ENCODE measurements at places on chromosomes 2 and 18. TPM values are rescaled to one million over a fixed set of nuclear protein-coding genes. Genes with fewer than 3 reads are reported as not detected.

DNA sequence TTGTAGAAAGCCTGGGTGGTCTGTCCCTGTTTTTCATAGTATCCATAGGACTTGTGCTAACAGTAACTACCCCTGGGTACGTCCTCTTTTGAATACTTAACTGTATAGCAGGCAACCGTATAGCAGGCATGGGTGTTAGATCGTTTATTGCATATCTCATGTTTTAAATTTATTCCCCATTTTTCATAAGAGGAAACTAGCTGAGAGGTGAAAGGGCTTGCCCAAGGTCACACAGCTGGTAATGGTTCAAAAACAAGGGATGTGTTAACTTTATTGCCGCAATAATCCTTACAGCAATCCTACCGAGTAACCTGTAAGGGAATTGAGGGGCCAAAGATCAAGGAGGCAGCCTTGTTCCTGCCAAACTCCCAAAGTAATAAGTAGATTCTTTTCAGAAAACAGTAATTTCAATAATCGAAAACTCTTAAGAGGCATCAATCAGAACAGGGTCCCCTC, 990 bp upstream of the MGAT4A start:
- peak overlapping the region; percentile 69 for H3K4me3 ChIP-seq
- peak overlapping the region; percentile 91 for H3K27ac ChIP-seq
- no peaks in the 10 kb centered on the region for H3K27me3 ChIP-seq
- peaks cover 33% of the 10 kb centered on the region for H3K4me1 ChIP-seq
- no peaks in the 10 kb centered on the region for H3K36me3 ChIP-seq

GRCh38 chr2:209501579-209501978, 77.7 kb downstream of the MAP2 start:
- no peaks in the 10 kb centered on the region for H3K27me3 ChIP-seq
- no peak for DNase-seq
- no peaks in the 10 kb centered on the region for H3K36me3 ChIP-seq
- H3K27ac ChIP-seq, result no peak overlapping the region

GRCh38 chr2:239275847-239276831, 124.7 kb downstream of the HDAC4 start:
- no peak overlapping the region for H3K4me3 ChIP-seq
- H3K27me3 ChIP-seq, result no peaks in the 10 kb centered on the region
- peak overlapping the region; percentile 51 for H3K27ac ChIP-seq
- H3K36me3 ChIP-seq, result no peaks in the 10 kb centered on the region
- H3K4me1 ChIP-seq, result peaks cover 21% of the 10 kb centered on the region
- DNase-seq, result peak; percentile 67

- DNase-seq, result no peak
- H3K27ac ChIP-seq, result no peak overlapping the region
- H3K36me3 ChIP-seq, result no peaks in the 10 kb centered on the region
- H3K4me1 ChIP-seq, result no peaks in the 10 kb centered on the region
These were observed 166.9 kb downstream of the ZNF516 start for GRCh38 chr18:76328140-76328539.

DNA sequence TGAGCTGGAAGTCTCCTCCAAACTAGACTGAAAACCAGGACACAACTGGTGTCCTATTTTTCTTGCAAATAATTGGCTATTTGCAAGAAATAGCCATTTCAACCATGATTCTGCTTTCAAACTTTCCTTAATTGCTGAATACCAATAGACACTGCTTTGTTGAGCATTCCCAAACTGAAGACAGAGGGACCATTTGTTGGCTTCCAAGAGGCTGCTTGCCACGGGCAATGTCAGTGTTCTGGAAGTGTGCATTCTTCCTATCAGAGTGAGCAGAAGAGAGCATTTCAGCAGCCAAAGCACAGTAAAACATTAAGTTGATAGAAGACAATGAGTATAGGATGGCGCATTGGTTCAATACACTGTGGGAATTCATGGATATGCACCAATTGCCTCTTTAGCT, 360.5 kb upstream of the RGPD4 start:
- H3K4me1 ChIP-seq, result no peaks in the 10 kb centered on the region
- H3K27ac ChIP-seq, result no peak overlapping the region
- no peak overlapping the region for H3K4me3 ChIP-seq
- H3K27me3 ChIP-seq, result no peaks in the 10 kb centered on the region

GRCh38 chr18:21064347-21064746, 47.3 kb downstream of the ROCK1 start:
- H3K4me1 ChIP-seq, result no peaks in the 10 kb centered on the region
- H3K27ac ChIP-seq, result no peak overlapping the region
- no peaks in the 10 kb centered on the region for H3K27me3 ChIP-seq
- no peak overlapping the region for H3K4me3 ChIP-seq

DNA sequence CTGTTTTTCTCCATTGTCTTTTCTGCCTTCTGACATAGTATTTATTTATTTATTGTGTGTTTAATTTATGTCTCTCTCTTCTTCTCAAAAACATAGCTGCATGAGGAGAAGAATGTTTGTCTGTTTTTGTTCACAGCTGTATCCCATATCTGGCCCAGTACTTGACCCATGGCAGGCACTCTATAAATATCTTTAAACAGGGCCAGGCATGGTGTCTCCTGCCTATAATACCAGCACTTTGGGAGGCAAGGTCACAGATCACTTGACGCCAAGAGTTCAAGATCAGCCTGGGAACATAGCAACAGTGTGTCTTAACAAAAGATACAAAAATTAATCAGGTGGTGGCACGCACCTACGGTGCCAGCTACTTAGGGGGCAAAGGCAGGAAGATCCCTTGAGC, 361.3 kb upstream of the KLHL29 start:
- no peaks in the 10 kb centered on the region for H3K27me3 ChIP-seq
- no peaks in the 10 kb centered on the region for H3K4me1 ChIP-seq
- DNase-seq, result no peak
- no peaks in the 10 kb centered on the region for H3K36me3 ChIP-seq

DNA sequence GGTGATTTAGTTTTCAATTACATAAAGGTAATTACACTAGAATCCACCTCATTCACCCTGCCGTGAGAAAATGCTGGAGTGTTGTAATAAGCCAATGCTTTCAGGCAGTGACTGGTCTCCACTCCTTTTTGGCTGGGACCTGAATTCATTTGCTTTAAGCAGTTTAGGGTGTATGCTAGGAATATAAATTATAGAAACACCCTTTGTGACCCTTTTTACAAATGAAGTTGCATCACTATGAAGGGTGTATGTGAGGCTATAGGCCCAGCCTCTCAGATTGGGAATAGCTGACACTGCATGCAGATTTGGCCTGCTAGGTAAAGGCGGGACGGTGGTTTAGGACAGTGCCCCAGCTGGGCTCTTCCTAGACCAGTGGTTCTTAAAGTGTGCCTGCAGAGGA, 50.8 kb upstream of the NFE2L2 start:
- no peak overlapping the region for H3K27ac ChIP-seq
- no peaks in the 10 kb centered on the region for H3K36me3 ChIP-seq
- H3K4me1 ChIP-seq, result peaks cover 4% of the 10 kb centered on the region

DNA sequence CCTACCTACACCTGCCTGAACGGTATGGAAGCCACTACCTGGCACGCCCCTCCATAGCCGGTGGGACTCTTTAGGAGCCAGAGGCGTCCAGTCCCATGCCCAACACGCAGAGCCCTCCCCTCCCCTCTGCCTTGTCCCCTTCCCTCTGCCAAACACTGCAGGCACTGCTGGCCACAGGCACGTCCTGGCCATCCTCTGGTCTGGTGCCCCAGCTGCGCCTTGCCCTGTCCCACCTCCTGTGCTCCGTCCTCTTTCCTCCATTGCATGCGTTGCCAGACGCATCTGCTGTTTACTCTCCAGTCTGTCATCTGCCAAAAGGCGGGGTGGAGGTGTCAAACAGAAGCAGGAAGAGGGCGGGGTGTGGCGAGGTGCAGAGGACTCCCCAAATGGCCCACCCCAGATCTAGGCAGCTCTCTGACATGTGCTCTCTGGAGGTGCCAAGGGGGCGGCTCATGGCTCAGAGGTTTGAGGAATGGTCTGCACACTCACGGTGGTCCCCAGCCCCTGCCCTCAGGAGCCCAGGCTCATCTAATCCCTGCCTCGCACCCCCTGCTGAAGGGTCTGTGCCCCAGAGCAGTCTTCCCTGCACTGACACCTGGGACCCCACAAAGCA, 45.1 kb downstream of the HS6ST1 start:
- H3K4me1 ChIP-seq, result no peaks in the 10 kb centered on the region
- H3K27me3 ChIP-seq, result no peaks in the 10 kb centered on the region
- no peak overlapping the region for H3K4me3 ChIP-seq

- H3K4me3 ChIP-seq, result no peak overlapping the region
- DNase-seq, result no peak
- no peak overlapping the region for H3K27ac ChIP-seq
- peaks cover 6% of the 10 kb centered on the region for H3K4me1 ChIP-seq
- H3K27me3 ChIP-seq, result no peaks in the 10 kb centered on the region
- no peaks in the 10 kb centered on the region for H3K36me3 ChIP-seq
These were observed 119.0 kb upstream of the ZBTB14 start for GRCh38 chr18:5414546-5414945.

GRCh38 chr18:1261054-1261453, 356.4 kb downstream of the ADCYAP1 start:
- no peaks in the 10 kb centered on the region for H3K27me3 ChIP-seq
- no peak overlapping the region for H3K4me3 ChIP-seq
- no peaks in the 10 kb centered on the region for H3K36me3 ChIP-seq
- no peak overlapping the region for H3K27ac ChIP-seq
- no peak for DNase-seq
- H3K4me1 ChIP-seq, result no peaks in the 10 kb centered on the region

GRCh38 chr2:14647714-14648113, 15.2 kb downstream of the LRATD1 start:
- no peak for DNase-seq
- no peak overlapping the region for H3K27ac ChIP-seq
- H3K4me3 ChIP-seq, result no peak overlapping the region
- H3K36me3 ChIP-seq, result no peaks in the 10 kb centered on the region
- H3K4me1 ChIP-seq, result no peaks in the 10 kb centered on the region

DNA sequence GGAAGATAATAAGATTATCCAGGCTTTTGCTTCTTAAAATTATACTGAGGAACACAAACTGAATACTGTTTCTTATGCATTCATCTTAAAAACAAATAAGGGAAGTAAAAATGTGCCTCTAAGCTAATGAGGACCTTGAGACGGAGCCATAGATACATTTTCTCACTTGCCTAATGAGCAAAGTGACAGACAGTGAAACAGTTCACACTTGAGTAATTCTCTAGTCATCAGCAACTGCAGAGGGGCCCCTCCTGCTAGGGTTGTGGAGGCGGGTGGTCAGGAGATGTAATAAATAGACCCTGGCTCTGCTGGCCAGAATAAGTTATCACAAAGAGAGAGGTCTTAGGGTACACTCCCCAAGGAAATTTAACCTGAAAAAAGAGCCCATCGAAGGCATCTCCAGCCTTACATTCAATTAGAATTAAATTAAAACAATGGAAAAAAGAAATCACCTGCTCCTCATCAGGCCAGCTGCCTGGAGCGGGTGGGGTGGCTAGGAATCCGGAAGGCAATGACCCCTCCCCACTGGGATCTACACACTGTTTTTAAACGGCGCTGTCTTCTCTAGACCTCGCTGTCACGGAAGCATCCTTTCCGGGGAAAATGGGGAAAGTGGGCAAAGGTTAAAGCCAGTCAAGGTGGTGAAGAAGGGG, 32.6 kb upstream of the INSIG2 start:
- H3K27ac ChIP-seq, result no peak overlapping the region
- no peaks in the 10 kb centered on the region for H3K27me3 ChIP-seq
- no peak for DNase-seq

DNA sequence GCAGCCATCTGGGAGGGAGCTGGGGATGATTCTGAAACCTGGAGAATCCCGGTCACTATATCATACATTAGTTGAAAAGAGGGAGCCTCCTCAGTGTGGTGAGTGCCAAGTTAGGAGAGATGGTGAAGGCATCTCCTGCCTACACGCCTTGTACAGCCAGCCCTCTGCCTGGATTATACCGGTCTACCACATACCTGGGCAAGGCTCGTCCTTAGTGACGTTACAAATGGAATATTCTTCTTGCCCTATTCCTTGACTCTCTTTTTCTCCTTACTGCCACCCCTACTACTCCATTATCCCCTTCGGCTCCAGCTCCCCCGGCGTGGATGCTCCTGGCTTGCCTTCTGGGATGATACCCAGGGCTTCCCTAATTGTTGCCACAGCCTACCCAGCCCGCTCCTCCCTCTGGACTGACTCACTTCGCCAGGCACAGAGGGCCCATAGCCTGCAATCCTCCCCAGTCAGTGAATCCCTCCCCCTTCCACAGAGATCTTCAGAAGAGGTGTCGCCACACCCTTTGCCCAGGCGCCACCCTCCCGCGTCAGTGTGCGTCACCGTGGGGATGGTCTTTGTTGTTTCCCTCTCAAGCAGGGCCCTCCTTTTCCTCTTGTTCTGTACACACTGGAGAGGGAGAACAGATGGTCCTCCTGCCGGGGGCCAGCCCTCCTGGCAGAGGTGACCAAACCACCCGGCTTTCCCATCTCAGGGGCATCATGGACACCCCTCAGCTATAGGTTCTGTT, 115.2 kb upstream of the EPAS1 start:
- peaks cover 22% of the 10 kb centered on the region for H3K4me1 ChIP-seq
- H3K27me3 ChIP-seq, result no peaks in the 10 kb centered on the region
- H3K27ac ChIP-seq, result peak overlapping the region; percentile 32
- H3K4me3 ChIP-seq, result no peak overlapping the region
- peaks cover 4% of the 10 kb centered on the region for H3K36me3 ChIP-seq

GRCh38 chr2:20516291-20516645, 69.4 kb downstream of the RHOB start:
- no peaks in the 10 kb centered on the region for H3K27me3 ChIP-seq
- H3K27ac ChIP-seq, result no peak overlapping the region
- no peaks in the 10 kb centered on the region for H3K36me3 ChIP-seq

DNA sequence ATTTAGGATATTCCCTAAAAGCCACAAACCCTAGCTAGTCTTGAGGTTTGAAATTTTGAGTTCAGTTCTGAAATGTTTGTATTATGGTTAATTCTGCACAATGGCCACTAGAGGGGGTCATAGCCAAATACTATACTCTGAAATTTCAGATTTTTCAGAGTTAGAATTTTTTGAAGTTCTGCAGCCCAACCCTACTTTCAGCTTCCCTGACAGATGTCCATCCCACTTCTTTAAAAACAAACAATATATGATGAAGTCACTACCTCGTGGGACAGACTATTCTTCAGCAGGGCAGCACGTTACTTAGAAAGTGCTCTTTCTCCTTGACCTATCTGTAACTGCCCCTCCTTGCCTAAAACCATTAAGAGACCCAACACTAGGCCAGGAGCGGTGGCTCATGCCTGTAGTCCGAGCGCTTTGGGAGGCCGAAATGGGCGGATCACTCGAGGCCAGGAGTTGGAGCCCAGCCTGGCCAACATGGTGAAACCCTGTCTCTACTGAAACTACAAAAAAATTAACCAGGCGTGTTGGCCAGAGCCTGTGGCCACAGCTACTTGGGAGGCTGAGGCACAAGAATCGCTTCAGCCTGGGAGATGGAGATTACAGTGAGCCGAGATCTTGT, 48.2 kb upstream of the PAPOLG start:
- H3K27ac ChIP-seq, result no peak overlapping the region
- no peaks in the 10 kb centered on the region for H3K36me3 ChIP-seq
- no peak overlapping the region for H3K4me3 ChIP-seq
- H3K27me3 ChIP-seq, result no peaks in the 10 kb centered on the region
- DNase-seq, result no peak

DNAH6 gene
- 1.1 TPM for total RNA-seq

ZBTB7C gene
- 17.7 TPM for total RNA-seq

CTAGE1 gene
- total RNA-seq, result not detected

USP40 gene
- 47.6 TPM for total RNA-seq

TSPYL6 gene
- not detected for total RNA-seq

FAM237A gene
- not detected for total RNA-seq

DNAJC5G gene
- not detected for total RNA-seq

ALLC gene
- total RNA-seq, result not detected

RAB6C gene
- total RNA-seq, result not detected

PJVK gene
- total RNA-seq, result 2.3 TPM

SERPINB10 gene
- not detected for total RNA-seq

HAAO gene
- 6.4 TPM for total RNA-seq

GBX2 gene
- not detected for total RNA-seq

ALPI gene
- not detected for total RNA-seq

TUBA4B gene
- not detected for total RNA-seq

TEKT4 gene
- not detected for total RNA-seq

SDC1 gene
- 148 TPM for total RNA-seq

Data from upper lobe of right lung (tissue), 1 donor.